A549 treated with AZD2906 at 1 μM for 4 hours (cell line): ENCODE measurements at places on chromosomes 5 and 9. TPM values are rescaled to one million over a fixed set of nuclear protein-coding genes. Genes with fewer than 3 reads are reported as not detected.

The FGF1 gene
- total RNA-seq: 0.24 to 0.61 TPM (median 0.39 TPM) in 5 replicates

The NME5 gene
- total RNA-seq: not detected in 5 replicates

The IARS1 gene
- 92.6 to 123 TPM (median 98.0 TPM) in 5 replicates for total RNA-seq

The WNT8A gene
- not detected in 5 replicates for total RNA-seq

The SHOC1 gene
- total RNA-seq: not detected in 5 replicates

The LIX1 gene
- total RNA-seq: not detected in 5 replicates

The NSUN2 gene
- 86.1 to 101 TPM (median 89.7 TPM) in 5 replicates for total RNA-seq

The TMEM232 gene
- 0.10 to 0.34 TPM (median 0.27 TPM) in 4 of 5 replicates, not detected in the other for total RNA-seq

The MAPK9 gene
- total RNA-seq: 27.5 to 35.4 TPM (median 32.8 TPM) in 5 replicates

The S1PR3 gene
- total RNA-seq: 89.8 to 95.1 TPM (median 93.5 TPM) in 5 replicates

The FOXD4 gene
- total RNA-seq: 0.13 to 0.57 TPM (median 0.37 TPM) in 5 replicates

The C9orf153 gene
- total RNA-seq: 0.05 to 0.39 TPM (median 0.20 TPM) in 4 of 5 replicates, not detected in the other

The WWC1 gene
- total RNA-seq: 70.2 to 81.2 TPM (median 73.2 TPM) in 5 replicates

The SLC45A2 gene
- total RNA-seq: not detected in 5 replicates

The HACD4 gene
- total RNA-seq: 0.84 to 1.1 TPM (median 1.0 TPM) in 5 replicates

The PRRX2 gene
- total RNA-seq: 5.3 to 12.3 TPM (median 10.4 TPM) in 5 replicates

The SPINK13 gene
- 0.24 to 0.66 TPM (median 0.38 TPM) in 5 replicates for total RNA-seq

The KIF24 gene
- total RNA-seq: 2.9 to 3.5 TPM (median 3.2 TPM) in 5 replicates

The PCDHGA12 gene
- 0.01 TPM in 1 of 5 replicates, not detected in the others for total RNA-seq

The COL23A1 gene
- 0.03 TPM in 1 of 5 replicates, not detected in the others for total RNA-seq

The EIF4E1B gene
- not detected in 5 replicates for total RNA-seq

The TMEM252 gene
- not detected in 5 replicates for total RNA-seq

The AUH gene
- 9.0 to 10.1 TPM (median 9.9 TPM) in 5 replicates for total RNA-seq
